ENCODE measurements at places on chromosomes 2 and 18.

GRCh38 chr2:70554338-70554892 is 789 bp upstream of the TGFA start:
- DNase-seq: no peak

DNA sequence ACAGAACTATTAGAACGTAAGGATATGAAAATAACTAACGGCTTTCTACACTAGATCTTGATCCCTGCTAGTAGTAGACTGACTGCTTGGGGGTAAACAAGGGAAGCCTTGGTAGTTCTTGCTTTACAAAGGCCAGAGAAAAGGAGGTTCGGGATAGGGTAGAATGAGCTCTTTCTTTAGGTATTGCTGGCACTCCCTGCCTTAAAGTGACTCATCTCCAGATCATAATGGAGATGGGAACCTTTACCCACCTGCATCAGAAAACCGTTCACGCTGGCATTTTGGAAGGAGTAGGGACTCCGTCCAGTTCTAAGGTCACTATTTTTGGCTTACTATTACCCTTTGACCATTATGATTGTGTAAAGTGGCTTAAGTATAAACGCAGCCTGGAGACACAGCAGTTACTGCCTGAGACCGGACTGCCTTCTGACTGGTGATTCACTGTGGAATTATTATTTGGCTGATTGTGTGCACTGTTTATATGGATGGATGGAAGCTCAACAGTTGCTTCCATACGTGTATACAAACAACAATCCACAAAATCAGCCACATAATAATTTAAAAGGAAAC is 482.5 kb downstream of the STK39 start:
- no peak for DNase-seq

DNA sequence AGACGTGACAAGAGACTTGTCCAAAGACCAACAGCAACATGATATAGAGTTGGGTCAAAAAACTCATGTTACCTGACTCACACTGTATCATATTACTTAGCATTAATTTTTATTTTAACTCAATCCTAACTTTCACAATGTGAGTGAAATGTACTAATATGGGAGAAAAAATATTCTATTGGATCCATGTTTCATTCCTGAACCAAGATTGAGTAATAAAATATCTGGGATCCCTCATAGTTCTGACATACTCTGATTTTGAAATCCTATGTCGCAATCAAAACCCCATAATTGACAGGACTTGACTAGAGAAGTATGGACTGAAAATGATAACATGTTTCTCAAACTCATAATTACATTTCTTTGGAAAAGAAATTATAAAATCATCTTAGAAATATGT is 190.4 kb downstream of the RIT2 start:
- DNase-seq: no peak

GRCh38 chr2:63056107-63057050 is 5.7 kb downstream of the OTX1 start:
- no peak for DNase-seq

DNA sequence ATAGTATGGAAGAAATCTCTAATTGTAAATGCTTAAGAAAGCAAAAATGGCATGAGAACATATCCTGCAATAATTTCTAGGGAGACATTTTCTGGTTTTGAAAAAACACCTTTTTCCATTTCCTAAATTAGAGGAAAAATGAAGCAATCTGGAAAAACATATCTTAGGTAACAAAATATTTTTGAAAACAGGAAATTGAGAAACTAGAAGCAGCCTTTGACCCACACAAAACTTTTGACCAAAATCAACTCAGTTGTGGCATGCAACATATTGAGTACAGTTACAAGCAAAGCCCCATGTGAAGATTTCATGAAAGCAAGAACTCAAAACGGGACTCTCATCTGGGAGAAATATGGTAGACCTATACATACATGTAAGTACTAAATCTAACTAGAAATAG is 28.6 kb upstream of the CHAC2 start:
- no peak for DNase-seq

DNA sequence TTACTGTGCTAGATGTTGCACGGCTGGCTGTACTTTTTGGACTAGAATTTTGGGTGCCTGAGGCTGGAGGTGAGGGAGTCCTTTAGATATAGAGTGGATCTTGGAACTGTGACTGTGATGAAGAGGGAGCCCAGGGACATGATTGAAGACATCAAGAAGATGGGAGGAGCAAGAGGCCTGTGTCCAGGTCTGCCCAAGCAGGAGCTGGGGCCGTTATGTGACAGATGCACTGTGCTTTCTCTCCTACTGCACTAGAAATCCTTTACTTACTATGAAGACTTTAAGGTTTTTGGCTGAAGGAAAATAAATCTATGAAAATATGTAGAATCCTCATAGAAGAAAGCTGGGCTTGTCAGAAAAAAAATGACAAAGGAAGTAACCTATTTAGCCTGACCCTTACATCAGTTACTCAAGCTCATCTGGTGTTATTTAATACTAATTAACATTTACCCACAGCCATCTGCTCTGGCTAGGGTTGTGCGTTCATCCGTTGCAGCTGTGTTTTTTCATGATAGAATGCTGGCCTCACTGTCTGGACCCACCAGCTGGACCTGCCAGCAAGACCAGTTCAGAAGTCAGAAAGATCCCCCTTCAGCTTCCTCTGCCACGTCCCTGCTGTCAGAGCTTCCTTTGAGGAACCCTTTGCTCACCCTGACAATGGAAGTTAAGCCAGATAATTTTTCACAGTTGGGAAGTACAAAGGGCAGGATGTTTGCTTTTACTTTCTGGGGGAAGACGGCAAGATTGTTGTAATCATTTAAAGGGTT is 16.7 kb downstream of the TSN start:
- no peak for DNase-seq

GRCh38 chr18:61606759-61607158 is 273.5 kb downstream of the CDH20 start:
- no peak for DNase-seq

- no peak for DNase-seq
Observed at GRCh38 chr2:71675296-71675695, 221.9 kb downstream of the DYSF start.

GRCh38 chr18:58592223-58593214 is 36.4 kb downstream of the ALPK2 start:
- no peak for DNase-seq

- no peak for DNase-seq
Observed at GRCh38 chr2:143553261-143553660, 424.0 kb downstream of the ARHGAP15 start.

- no peak for DNase-seq
Observed at GRCh38 chr18:57780706-57781347, 22.3 kb downstream of the ATP8B1 start.

- DNase-seq: no peak
Observed at GRCh38 chr18:76564117-76564516, 69.1 kb upstream of the ZNF516 start.

- DNase-seq: no peak
Observed at GRCh38 chr2:173828189-173829142, 136.7 kb downstream of the SP3 start.

GRCh38 chr2:100039291-100039980 is 103.0 kb downstream of the AFF3 start:
- DNase-seq: no peak

GRCh38 chr2:218959141-218959731 is at the start of gene CDK5R2:
Gene CDK5R2, plus strand, starts transcription at chr2:218959666. Its CDS starts 155 bp downstream, at chr2:218959821.
- DNase-seq: peak; percentile 57

GRCh38 chr18:76398896-76399612 is 96.0 kb downstream of the ZNF516 start:
- peak; percentile 80 for DNase-seq

DNA sequence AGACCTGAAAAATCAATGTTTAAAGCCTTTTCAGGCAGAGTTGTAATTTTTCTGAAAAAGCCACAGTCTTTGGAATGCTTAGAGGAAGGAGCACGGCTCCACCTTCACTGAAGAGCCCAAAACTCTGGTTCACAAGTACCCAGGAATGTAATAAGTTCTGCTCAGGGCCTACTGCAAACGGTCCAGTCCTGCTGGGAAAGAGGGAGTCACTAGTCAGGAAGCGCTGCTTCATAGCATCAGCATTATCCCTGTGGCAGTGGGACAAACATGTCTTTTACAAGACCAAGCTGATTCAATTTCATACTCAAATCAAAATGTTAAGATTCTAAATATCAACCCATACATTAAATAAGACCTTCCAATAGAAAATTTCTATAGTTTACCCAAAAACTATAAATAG is 152.9 kb upstream of the PGAP1 start:
- DNase-seq: no peak

- no peak for DNase-seq
Observed at GRCh38 chr18:76994086-76994654, 138.4 kb downstream of the MBP start.

- no peak for DNase-seq
Observed at GRCh38 chr2:196356332-196356731, 185.0 kb upstream of the STK17B start.

DNA sequence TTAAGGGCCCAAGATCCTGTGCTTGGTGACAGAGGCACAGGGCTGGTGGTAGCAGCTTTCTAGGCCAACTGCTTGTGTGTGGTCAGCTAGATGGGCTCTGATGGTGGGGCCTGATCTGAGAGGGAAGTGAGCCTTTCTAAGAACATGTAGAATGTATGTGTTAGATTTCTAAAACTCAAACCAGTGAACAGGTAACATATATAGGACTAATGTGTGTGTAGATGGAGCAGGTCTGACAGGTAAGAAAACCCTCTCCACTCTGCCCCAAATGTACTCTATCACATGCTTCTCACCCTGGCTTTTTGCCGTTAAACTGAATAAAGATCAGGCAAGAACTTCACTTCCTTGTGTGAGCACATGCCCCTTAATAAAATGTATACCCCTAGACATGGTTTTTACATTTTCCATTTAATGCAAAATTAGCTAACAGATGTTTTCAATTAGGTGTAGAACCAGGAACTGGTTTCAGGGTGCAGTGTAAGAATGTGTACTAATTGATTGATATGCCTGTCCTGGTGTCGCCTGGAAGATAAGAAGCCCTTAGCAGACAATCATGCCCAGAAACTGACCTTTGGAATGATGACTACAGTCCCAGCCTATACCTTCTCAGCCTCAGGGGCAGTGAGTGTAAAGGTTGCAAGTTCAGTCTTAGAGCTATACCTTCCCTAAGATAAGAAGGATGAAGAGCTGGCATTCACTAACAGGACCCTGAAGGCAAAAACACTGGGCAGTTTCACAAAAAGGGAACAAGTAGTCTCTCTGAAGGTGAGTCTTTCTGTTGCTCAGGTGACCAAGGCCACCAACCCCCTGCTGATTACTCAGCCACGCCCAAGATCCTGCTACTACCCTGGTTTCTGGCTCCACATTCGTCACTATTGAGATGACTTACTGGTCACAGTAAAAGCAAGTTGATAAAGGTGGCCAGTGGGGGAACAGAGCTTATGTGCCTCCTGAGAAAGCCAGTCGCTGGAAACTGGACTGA is 71.2 kb downstream of the SPATS2L start:
- no peak for DNase-seq

GRCh38 chr2:138974651-138975050 is 194.5 kb upstream of the NXPH2 start:
- no peak for DNase-seq

GRCh38 chr2:223012291-223012690 is 39.7 kb upstream of the KCNE4 start:
- DNase-seq: no peak

DNA sequence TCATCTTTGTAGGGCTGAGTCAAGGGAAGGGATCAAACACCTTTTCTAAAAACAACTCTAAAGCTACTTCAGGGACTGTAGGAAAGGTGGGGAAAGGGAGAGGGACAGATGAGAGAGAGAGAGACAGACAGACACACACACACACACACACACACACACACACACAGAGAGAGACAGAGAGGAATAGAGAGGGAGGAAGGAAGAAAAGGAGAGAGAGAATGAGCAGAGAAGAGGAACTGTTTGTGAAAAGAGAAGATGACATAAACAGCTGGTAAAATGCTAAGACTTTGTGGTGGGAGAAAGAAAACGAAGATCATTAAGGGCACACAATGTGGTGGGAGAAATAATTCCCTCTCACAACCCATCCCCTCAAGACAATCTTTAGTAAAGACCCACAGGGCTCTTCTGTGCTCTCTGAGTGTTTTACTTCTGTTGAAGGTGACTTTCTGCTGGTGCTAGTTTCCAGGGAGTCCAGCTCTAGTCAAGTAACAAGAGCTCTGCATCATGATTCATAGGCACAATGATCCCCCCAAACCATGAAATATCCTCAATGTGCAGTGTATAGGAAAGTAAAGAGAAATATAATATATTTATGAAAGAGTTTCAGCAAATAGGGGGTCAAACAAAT is 77.2 kb upstream of the STK17B start:
- no peak for DNase-seq

- DNase-seq: peak; percentile 72
Observed at GRCh38 chr2:68714866-68715265, 19.7 kb upstream of the ARHGAP25 start.

DNA sequence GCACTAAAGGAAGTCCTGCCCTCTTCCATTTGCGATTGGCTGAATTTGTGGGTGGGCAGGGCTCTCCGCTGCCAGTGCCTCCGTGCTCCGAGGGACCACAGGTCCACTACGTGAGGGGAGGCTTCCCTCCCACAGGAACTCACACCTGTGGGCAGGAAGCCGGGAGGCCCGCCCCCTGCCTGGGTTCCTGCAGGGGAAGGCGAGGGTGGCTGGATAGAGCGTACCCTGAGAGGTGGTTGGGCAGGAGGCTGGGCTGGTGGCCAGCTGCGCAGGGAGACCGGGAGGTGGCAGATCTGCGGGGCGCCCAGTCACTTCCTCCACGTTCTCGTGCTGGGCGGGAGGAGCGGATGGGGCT is 47.0 kb upstream of the PTH2R start:
- peak; percentile 5 for DNase-seq

DNA sequence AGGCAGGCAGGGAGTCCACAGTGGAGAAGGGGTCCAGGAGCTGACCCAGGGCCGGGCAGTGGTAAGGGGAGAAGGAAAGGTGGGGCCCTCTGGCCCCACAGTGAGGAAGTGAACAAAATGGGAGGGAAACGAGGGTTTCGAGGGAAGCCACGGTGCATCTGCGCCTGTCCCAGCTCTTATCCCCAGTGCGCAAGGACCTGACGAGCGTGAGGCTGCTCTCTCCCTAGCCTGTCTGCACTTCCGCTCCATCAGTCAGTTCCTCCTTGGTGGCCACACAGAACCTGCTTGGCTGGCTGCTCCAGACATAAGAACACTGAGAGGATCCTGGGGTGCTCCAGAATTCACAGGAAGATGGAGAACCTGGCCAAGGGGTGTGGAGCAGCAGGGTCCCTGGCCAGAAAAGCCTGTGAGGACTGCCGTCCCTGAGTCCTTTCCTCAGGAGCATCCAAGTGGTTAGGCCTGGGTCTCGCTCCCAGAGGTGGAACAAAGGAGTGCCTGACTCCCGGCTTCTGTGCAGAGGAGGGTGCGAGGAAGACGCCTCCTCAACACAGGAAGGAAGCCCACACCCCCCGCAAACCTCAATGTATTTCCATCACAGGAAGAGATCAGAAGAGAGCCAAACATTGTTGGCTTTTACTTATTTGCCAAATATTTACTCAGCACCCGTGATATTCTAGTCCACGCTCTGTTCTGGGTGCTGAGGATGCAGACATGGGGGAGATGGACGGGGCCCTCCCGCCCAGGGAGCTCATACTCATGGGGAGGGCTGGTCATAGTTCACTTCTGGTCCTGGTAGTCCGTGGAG is 43.7 kb upstream of the SEMA4C start:
- peak; percentile 75 for DNase-seq

DNA sequence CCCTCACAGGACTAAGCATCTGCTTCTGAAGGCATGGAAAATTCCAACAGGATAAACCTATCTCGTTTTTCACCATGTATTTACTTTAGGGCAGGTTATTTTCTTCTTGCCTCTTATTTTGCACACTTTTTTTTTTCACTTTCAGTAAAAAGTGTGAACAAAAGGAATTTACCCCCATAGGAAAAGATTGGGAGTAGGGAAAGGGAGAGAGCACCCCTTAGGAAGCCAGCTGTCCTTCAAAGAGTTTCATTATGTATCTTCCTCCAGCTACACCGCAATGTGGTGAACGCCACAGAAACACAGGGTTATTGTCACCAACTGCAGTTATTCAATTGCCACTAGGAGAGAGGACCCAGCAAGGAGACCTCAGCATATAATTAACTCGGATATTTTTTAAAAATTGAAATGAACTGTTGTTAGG is 286.2 kb upstream of the VRK2 start:
- no peak for DNase-seq
